Vagina (tissue), 2 donors: ENCODE measurements at places on chromosomes 2 and 18. TPM values are rescaled to one million over a fixed set of nuclear protein-coding genes. Genes with fewer than 3 reads are reported as not detected.

- H3K27ac ChIP-seq = no peak overlapping the region
- H3K27me3 ChIP-seq = no peaks in the 10 kb centered on the region
- H3K36me3 ChIP-seq = no peaks in the 10 kb centered on the region
- H3K4me1 ChIP-seq = peaks cover 24% of the 10 kb centered on the region
Observed at GRCh38 chr2:232587512-232587911, 37.0 kb downstream of the EIF4E2 start.

DNA sequence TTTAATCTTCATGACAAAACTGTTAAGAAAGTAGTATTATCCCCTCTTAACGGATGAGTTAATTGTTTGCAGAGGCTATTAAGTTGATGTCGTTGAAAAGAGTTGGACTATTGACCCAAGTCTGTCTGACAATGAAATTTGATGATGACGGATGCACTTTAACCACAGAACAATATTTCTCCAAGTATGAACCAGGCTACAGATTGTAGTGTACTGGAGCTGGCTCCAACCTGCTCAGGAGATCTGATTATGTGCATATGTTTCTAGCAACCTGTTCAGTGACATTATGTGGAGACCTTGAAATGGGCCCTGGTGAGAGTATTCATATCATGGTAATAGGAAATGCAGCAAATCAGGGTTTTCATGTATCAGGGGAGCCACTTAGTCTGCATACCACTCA is 174.1 kb downstream of the CDH7 start:
- H3K4me3 ChIP-seq = no peak overlapping the region
- H3K36me3 ChIP-seq = no peaks in the 10 kb centered on the region
- no peaks in the 10 kb centered on the region for H3K27me3 ChIP-seq

GRCh38 chr2:106857882-106858478 is 28.0 kb downstream of the ST6GAL2 start:
- no peak for DNase-seq
- H3K27me3 ChIP-seq = no peaks in the 10 kb centered on the region
- H3K36me3 ChIP-seq = no peaks in the 10 kb centered on the region
- H3K27ac ChIP-seq = no peak overlapping the region
- no peak overlapping the region for H3K4me3 ChIP-seq

DNA sequence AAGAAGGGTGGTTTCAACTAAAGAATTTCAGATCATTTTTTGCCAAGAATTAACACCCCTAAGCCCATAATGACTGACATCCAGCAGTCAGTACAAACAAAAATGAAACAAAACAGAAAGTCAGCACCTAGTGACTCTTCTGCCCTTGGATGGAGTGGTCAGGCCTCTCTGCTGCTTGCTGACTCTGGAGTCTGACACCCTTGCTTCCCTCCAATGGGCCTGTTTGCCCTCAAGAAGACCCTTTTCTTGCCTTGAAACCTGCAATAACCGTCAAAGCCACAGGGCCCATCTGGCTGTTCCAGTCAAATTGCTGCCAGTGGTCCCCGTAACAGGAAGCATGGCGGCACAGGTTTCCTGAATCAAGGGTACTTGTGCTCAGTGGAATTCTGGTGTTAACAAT is 27.2 kb upstream of the CYTIP start:
- no peaks in the 10 kb centered on the region for H3K36me3 ChIP-seq
- H3K4me3 ChIP-seq = no peak overlapping the region
- H3K4me1 ChIP-seq = no peaks in the 10 kb centered on the region

DNA sequence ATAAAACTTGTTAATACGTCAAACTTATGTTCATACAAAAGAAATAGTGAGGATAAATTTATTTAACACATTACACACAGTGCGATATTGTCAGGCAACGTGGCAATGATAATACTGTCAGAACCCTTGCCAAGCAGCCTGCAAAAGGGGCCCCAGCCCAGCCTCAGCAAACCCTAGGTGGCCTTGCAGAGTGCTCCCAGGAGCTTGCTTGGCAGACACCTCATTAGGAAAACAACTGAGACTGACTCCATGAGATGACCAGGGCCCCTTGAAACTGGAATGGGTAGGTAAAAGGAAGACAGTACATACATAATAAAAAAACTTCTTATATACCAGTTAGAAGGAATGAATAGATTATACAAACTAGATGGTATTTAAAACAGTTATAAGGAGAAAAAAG is 136.6 kb upstream of the EPC2 start:
- no peak overlapping the region for H3K27ac ChIP-seq
- H3K36me3 ChIP-seq = no peaks in the 10 kb centered on the region
- DNase-seq = no peak
- H3K4me1 ChIP-seq = peaks cover 10% of the 10 kb centered on the region

DNA sequence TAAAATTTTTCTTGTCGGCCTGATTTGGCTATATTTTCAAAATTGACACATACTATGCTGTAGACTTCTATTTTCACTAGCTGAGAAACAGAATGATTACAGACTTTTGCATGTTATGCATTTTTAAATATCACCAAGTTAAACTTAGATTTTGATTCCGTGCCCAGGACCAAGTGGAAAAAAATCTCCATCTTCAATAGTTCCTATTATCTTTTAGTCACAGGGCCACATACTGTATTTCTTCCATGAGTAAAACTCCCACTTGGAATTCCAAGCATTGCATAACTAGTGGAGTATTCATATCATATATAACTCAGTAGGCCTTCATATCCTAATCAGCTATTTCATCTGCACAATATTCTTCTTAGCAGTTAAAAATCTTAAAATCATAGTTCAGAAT is 470.9 kb downstream of the ARHGAP15 start:
- H3K27ac ChIP-seq = no peak overlapping the region
- no peak for DNase-seq
- no peaks in the 10 kb centered on the region for H3K27me3 ChIP-seq
- no peak overlapping the region for H3K4me3 ChIP-seq
- no peaks in the 10 kb centered on the region for H3K36me3 ChIP-seq

DNA sequence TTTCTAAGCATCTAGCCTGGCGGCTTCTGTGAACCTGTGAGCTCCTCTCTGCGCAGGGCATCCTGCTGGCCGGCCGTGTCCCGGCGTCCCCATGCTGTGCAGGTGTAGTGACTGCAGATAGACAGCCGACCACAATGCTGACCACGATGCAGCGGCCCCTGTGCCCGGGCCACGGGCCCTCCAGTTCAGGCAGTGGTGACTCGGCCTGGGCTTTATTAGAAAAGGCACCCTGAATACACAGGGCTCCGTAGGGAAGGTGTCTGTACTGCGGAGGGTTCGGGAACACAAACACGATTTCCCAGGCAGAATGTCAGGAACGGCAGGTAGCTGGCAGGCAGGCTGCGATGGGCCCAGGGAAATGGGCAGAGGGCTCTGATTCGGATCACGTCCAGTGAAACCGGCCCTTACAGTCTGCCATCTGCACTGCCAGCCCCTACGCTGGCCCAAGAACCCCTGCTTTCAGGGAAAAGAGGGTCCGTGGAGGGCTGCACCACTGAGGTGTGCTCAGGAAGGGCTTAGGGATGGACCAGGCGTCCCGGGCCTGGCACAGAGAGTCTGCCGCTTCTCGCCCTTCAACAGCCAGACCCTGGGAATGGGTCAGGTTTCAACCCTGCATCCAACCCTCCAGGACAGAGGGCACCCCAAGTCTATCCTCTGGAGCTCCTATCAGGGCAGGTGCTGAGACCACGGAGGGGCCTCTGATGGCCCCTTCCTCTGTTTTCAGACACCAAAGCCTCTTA is 196.5 kb downstream of the HDAC4 start:
- no peak overlapping the region for H3K27ac ChIP-seq
- H3K36me3 ChIP-seq = no peaks in the 10 kb centered on the region
- no peaks in the 10 kb centered on the region for H3K27me3 ChIP-seq
- no peak for DNase-seq
- H3K4me3 ChIP-seq = no peak overlapping the region
- H3K4me1 ChIP-seq = peaks cover 29% of the 10 kb centered on the region

DNA sequence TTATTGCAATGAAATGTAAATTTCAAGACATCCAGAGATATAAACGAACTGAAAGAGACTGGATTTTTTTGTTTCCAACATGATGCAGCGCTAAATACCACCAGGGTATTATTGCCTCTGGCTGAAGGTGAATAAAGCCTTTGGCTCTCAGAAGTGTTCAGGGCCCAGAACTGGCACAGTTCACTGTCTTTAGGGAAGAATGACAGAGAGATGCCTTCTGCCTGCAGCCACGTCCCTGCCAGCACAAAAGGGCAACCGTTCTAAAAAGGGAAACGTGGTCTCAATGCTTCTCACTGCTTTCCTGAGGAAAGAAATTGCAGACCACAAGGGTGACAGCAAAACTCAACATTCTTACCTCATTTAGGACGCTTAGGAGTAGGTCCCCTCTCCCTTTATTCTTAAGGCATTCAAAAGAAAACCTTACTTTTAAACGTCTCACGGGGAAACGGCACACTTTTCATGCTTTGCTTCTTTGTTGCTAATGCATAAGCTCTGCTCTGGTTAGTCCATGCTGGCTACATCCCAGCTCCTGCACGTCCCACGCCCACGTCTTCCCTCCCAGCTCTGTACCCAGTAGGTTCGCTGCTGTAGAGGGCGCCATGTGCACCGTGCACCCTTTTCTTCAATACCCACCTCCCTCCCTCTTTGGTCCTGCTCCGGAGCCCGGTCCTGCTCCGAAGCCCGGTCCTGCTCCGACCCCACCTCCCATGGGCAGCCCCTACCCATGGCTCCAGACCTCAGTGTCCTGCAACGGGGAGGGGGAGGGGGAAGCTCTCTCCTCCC is 171.0 kb downstream of the HRH4 start:
- no peak overlapping the region for H3K4me3 ChIP-seq
- no peaks in the 10 kb centered on the region for H3K27me3 ChIP-seq
- H3K27ac ChIP-seq = no peak overlapping the region
- H3K4me1 ChIP-seq = no peaks in the 10 kb centered on the region

DNA sequence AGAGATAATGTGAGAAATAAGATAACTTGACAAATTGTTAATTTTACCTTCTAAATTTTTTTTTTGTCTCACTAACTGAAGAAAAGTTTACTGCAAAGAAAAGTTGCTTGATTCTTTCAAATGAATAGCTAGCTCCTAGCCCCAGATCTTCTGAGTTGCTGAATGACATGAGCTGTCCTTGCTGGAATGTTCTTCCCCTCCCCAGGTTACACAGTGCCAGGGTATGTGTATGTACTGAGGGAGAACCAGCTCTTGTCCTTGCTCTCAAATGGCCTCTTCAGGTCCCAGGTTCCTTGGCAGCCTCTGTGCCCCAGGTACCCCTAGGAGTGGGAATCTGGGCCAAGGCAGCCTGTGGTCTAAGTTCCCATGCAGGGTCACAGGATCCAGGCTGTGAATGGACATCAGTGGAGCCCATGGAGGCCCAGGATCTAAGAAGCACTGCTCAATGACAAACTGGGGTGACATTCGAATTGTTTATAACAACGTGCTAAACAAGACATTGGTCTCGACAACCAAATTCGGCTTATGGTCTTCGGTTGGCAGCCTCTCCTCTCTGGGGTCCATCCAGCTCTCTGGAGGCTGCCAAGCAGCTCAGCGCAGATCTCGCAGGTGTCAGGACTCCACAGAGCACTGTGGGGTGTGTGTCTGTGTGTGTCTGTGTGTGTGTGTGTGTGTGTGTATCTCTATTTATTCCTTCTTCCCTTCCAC is 17.1 kb upstream of the INO80C start:
- H3K27me3 ChIP-seq = no peaks in the 10 kb centered on the region
- peak; percentile 67 for DNase-seq
- peaks cover 13% of the 10 kb centered on the region for H3K4me1 ChIP-seq
- H3K36me3 ChIP-seq = no peaks in the 10 kb centered on the region

- H3K27ac ChIP-seq = no peak overlapping the region
- no peaks in the 10 kb centered on the region for H3K4me1 ChIP-seq
- no peaks in the 10 kb centered on the region for H3K36me3 ChIP-seq
- no peak overlapping the region for H3K4me3 ChIP-seq
- DNase-seq = no peak
Observed at GRCh38 chr18:4254840-4255239, 200.3 kb downstream of the DLGAP1 start.

DNA sequence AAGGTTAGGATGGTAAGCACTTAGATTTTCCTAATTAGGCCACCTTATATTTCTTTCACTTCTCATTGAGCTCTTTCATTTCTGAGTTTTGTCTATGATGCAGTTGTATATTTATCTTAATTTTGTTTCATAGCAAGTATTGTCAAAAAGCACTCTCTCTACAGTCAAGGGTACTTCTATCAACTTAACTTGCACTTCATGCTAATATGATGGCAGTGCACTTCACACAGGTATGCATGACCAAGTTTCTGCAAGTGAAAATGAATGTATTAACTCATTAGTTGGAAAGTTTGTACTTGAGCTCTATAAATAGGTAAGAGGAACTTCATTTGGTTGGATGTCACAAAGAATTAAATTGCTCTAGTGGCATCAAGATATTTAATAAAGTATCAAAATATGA is 51.5 kb upstream of the CDH19 start:
- no peak overlapping the region for H3K4me3 ChIP-seq
- no peaks in the 10 kb centered on the region for H3K27me3 ChIP-seq
- no peak overlapping the region for H3K27ac ChIP-seq

DNA sequence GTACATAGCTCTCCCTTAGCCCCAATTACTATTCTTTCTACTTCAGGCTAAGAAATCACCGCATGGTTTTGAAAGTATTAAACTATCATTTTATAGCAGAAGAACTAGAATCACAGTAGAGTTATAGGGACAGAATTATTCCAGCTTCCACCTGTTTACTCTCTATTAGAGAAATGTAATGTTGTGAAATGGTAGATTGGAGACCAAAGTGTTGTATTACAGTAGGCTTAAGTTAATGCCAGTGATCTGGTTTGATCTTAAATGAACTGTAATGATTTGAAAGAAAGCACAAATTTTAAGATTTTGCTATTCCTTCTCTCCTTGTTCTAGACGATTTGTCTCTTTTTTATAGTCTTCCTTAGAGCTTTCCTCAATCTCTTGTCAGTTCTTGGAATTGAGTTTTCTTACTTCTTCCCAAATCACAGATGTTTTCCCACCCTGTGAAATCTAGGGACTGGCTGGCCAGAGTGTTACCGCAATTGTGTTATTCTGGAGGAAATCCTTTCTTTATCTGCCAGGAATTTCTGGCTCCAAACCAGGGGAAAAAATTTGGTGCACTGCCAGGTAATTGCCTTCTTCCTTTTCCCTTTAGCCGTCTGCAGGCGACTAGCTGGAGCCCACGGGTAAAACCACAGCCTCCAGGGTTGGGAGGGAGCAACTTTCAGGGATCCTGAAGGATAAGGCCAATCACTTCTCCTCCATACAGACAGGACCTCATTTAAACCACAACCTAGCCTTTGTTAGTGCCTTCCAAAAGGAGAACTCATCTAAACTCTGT is 51.7 kb downstream of the NOP58 start:
- peaks cover 9% of the 10 kb centered on the region for H3K4me1 ChIP-seq
- H3K36me3 ChIP-seq = no peaks in the 10 kb centered on the region
- no peaks in the 10 kb centered on the region for H3K27me3 ChIP-seq
- H3K4me3 ChIP-seq = no peak overlapping the region
- H3K27ac ChIP-seq = no peak overlapping the region

The CROCC2 gene
- 0.49 TPM for total RNA-seq

The FHOD3 gene
- total RNA-seq = 5.6 TPM

The FABP1 gene
- total RNA-seq = not detected

The PSMA8 gene
- total RNA-seq = not detected

The CERKL gene
- not detected for total RNA-seq

The ESPNL gene
- 0.74 TPM for total RNA-seq
